ENCODE measurements at places on chromosomes 2 and 18. TPM values are rescaled to one million over a fixed set of nuclear protein-coding genes. Genes with fewer than 3 reads are reported as not detected.

The ADAM23 gene
- total RNA-seq: 44.4 TPM

The CAPN14 gene
- total RNA-seq: 0.57 TPM

The UGT1A4 gene
- total RNA-seq: 0.08 TPM

The SERPINB4 gene
- not detected for total RNA-seq

The PRKAG3 gene
- total RNA-seq: 0.07 TPM

The REG3A gene
- total RNA-seq: 0.31 TPM

The RAD51AP2 gene
- 0.29 TPM for total RNA-seq
